ENCODE measurements at places on chromosomes 5 and 9.

DNA sequence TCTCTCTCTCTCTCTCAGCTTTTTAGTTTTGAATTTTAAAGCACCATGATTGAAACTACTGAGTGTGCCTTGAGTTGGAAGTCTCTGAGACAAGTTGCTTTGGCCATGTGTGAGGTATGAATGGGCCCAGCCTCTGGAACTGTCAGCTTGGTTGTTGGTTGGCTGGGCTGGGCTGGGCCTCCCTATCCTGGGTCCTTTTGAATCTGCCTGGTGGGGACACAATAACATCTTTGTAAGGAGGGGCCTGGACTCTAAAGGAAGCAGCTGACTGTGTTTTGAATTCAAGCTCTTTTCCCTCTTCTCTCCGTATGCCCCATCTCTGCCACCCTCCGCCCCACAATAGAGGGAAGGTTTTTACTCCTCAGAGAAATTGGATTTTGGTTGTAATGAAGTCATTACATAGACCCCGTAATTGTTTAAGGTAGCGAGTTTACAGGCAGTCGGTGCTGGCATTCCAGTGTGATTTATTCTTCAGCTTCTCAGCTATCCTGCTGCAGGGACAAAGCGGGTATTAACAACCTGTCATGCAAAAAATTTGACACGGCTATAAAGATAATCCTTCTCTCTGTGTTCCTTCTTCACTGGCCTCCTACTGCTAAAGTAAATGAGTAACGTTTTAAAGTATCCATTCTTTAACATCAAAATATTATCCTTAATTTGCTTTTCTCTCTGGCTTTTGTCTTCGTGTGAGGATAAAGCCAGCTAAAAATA is 105.4 kb downstream of the DAPK1 start:
- ATAC-seq: no peak

DNA sequence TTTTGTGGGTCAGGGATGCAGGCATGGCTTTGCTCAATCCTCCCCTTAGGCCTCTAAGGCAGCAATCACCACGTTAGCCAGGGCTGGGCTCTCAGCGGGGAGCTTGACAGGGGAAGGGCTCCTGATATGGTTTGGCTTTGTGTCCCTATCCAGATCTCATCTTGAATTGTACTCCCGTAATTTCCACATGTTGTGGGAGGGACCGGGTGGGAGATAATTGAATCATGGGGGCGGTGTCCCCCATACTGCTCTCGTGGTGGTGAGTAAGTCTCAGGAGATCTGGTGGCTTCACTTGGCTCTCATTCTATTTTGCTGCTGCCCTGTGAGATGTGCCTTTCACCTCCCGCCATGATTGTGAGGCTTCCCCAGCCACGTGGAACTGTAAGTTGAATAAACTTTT is 11.5 kb upstream of the IRX4 start:
- ATAC-seq: no peak

- ATAC-seq: no peak
Measured at GRCh38 chr9:21770871-21771560, 31.4 kb upstream of the MTAP start.

GRCh38 chr5:43523662-43524072 is 8.7 kb upstream of the C5orf34 start:
- ATAC-seq: no peak

- no peak for ATAC-seq
Measured at GRCh38 chr5:132480042-132480441, 10.5 kb downstream of the IRF1 start.

GRCh38 chr9:16728137-16728508 is 142.3 kb downstream of the BNC2 start:
- ATAC-seq: no peak

DNA sequence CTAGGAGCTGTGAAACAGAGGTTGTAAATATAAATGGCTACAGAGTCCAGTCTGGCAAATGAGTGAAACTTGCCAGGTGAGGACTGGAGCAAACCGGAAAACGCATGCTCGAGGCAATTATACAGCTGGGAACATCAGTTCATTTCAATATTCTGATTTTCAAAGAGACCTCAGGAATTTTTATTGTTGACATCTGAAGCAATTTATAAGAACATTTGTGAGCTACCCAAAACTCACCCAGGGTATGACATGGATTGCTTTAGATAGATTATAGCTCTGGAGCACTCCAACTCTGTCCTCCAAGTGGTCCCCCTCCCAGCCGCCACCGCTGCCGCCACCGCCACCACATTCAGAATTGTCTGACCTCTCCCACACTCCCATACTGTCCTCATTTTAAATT is 84.6 kb upstream of the GRAMD2B start:
- ATAC-seq: no peak

GRCh38 chr5:96868603-96869371 is 7.5 kb upstream of the ERAP2 start:
- ATAC-seq: peak; percentile 78

- no peak for ATAC-seq
Measured at GRCh38 chr5:99005506-99005905, 76.7 kb upstream of the CHD1 start.

DNA sequence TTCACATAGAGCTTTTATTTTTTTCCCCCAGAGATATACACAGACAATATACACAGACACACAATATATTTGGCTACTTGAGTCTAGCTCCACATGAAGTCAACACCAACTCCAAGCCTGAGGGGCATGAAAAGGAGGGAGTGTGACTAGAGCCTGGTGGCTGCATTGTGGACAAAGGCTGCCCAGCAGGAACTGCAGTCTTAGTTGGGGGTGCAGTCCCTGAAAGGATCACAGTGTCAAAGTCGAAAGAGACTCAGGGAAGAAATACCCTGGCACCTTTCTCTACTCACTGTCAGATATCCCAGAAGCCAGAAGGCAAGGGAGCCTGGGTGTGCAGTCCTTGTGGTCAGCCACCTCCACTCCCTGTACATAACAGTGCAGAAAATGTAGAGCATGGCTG is 231.6 kb upstream of the RPS23 start:
- no peak for ATAC-seq

GRCh38 chr5:137621861-137622823 is 113.7 kb downstream of the KLHL3 start:
- ATAC-seq: no peak

- ATAC-seq: peak; percentile 94
Measured at GRCh38 chr5:149285153-149285552, 13.5 kb downstream of the AFAP1L1 start.

DNA sequence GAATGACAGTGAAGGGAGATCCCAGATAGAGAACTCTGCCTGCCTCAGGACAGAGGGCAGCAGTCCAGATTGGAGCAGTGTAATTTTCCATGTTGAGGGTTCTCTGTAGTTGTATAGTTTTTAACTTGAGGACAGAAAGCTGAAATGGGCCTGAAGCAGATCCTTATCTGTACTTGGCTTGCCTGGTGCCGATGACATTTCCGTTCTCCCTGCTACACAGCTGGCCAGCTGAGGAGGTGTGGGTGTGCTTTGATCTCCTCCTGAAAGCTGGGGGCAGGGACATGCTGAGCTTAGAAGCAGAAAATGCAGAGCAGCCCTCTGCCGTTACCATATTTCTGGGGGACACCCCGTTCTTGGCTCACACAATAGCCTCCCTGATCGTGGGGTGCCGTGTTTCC is 10.5 kb downstream of the GLRX start:
- peak; percentile 38 for ATAC-seq

DNA sequence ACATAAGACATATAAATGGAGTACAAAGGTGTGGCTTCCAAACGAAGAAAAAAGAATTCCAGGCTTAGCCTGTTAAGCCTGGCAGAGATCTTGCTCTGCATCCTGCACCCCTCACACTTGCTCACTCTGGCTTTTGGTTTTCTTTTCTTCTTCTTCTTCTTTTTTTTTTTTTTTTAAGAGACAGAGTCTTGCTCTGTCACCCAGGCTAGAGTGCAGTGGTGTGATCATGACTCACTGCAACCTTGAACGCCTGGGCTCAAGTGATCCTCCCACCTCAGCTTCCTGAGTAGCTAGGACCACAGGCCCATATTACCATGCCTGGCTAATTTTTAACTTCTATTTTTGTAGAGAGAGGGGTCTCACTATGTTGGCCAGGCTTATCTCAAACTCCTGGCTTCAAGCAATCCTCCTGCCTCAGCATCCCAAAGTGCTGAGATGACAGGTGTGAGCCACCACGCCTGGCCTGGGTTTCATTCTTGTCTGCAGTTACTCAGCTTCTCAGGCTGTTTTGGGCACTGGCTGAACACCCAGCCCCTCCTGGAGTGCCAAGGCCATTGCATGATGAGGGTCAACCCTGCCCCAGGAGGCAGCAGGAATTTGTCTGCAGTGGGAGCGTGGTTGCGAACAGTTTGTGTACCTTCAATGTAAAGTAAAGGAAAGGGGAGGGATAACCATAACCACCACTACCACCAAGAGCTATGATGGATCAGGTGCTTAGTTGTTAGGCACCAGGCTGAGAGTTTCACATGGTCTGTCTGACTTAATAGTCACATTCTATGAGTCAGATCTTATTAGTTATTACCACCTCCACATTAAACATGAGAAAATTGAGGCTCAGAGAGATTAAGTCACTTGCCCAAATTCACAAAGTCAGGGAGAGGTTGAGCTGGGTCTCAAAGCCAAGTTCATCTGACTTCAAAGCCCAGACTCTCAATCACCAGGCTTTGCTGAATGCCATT is 219.2 kb upstream of the PANK3 start:
- ATAC-seq: peak; percentile 16

DNA sequence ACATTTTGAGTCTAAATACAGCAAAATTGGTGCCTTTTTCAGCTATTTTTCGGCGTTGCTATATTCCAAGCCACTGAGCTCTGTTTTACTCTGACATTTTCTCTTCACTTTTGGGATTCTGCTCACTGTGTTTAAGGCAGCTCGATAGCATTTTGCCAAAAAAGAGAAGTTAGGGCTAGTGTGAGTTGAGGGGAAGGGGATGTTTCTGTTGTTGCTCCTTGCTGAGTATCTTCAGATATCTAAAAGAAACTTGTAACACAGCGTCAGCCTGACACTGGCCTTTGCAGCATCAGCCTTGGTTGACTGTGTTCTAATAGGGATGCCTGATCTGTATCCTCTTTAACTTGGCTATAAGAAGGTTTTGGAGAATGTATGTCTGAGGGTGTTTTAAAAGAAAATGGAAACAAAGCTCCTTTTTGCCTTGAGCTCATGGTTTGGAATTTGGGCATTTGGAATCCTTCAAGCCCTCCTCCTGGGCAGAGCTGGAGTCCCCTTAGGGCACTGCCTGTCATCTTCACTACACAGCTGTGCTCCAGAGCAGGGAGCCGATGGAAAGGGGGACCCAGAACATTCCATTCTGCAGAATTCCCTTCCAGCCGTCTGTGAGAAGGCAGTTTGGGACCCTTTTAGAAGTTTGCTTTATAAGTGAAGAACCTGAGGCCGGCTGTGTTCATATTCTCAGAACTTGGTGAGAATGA is 63.0 kb downstream of the EXOSC2 start:
- ATAC-seq: no peak

GRCh38 chr5:144209361-144209760 is 38.7 kb downstream of the KCTD16 start:
- ATAC-seq: no peak

DNA sequence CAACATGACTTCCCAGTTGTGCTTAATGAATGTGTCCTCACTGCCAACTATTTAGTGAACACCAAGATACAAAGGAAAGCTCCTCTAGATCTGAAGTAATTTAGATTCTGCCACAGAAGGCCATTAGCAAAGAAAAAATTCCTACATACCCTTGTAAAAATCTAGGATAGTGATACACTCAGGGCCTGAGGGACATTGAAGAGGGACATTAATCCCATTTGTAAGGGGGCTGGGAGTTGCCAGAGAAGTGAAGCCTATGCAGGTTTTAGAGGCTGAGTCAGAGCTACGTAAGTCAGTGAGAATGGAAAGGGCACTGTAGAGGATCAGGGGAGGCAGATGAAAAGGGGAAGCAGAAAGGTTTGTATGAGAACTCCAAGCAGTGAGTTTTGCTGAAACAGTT is 286.9 kb upstream of the TARS1 start:
- ATAC-seq: no peak

DNA sequence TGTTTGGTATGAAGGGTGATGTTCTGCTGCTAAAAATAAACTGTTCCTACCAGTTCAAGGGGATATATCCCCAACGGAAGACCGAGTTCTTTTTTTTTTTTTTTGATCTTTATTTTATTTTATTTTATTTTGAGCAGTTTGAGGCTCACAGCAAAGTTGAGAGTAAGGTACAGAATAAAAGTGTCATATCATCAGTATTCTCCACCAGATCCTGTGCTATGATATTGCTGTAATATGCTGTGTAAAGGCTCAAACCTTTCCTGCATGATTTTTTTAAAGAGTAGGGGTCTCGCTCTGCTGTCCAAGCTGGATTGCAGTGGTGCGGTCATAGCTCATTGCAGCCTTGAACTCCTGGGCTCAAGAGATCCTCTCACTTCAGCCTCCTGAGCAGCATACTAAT is 34.8 kb upstream of the DHFR start:
- ATAC-seq: no peak

- no peak for ATAC-seq
Measured at GRCh38 chr5:58974083-58974482, 391.2 kb downstream of the RAB3C start.

DNA sequence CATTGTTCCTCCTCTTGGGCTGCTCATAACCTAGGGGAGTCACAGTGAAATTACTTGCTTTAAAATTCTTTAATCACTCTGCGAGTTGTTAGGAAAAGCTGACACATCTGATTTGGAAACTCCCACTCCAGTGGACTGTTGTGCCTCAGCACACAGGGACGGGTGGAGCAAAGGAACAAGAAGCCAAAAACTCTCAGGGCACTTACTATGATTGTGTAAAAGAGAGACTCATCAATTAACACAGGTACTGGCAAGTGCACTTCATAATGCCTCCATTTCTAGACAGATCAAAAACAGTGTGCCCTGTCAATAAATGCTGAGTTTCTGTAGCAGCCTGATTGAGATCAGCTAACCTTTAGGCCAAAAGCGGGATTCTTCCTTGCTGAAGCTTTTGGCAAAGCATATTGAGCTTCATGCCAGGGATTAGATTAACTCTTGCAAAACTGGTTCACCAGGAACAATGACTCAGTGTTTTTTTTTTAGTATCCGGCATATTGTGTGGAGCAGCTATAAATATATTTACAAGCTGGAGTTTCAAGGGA is 55.9 kb downstream of the TMC1 start:
- ATAC-seq: no peak

DNA sequence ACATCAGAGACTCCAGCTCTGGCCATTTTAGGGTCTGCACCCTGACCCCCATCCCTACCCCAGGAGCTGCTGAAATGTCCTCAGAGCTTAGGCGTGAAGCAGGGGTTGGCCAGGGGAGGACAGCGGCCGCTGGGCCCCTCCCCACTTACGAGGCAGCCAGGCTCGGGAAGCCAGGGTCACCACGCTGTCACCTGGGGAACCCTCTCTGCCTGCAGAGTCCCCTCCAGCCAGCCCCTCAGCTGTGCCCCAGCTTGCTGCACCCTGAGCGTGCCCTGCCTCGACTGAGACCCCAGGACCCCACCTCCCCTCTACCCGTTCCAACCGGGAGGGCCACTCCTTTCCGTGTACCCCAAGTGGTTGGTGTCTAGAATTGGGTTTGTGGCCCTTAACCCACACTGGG is 2.7 kb downstream of the LCN10 start:
- no peak for ATAC-seq

Data from activated T-helper 17 cell treated with anti-CD3 and anti-CD28 coated beads, Interleukin-2, amount 50 U/mL, for 72 hours (primary cell).